Stimulated activated CD8-positive, alpha-beta memory T cell treated with anti-CD3 and anti-CD28 coated beads, Interleukin-4, amount 100 ng/mL, for 1 hour (primary cell): ENCODE measurements at places on chromosomes 13 and 19.

DNA sequence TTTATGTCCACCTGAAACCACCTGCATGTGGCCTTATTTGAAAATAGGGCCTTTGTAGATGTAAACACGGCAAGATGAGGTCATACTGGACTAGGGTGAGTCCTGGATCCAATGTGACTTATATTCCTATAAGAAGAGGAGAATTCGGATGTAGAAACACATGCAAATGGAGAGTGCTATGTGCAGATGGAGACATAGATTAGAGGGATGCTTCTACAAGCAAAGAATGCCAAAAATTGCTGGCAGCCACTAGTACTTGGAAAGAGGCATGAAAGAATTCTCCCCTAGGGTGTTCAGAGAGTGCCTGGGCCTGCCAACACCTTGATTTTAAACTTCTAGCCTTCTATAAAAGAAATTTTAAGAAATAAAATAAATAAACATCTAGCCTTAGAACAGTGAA is 226.1 kb downstream of the RFC3 start:
- DNase-seq = no peak

- no peak for DNase-seq
Measured at GRCh38 chr13:112876305-112877000, 92.6 kb upstream of the MCF2L start.

GRCh38 chr19:2333027-2333806 is 4.7 kb downstream of the SPPL2B start:
- DNase-seq = no peak

GRCh38 chr19:17420475-17420924 is 653 bp downstream of the MVB12A start:
- DNase-seq = no peak

- DNase-seq = no peak
Measured at GRCh38 chr13:75938811-75939560, 302.9 kb downstream of the LMO7 start.

- no peak for DNase-seq
Measured at GRCh38 chr13:110640591-110641029, 25.3 kb downstream of the NAXD start.

DNA sequence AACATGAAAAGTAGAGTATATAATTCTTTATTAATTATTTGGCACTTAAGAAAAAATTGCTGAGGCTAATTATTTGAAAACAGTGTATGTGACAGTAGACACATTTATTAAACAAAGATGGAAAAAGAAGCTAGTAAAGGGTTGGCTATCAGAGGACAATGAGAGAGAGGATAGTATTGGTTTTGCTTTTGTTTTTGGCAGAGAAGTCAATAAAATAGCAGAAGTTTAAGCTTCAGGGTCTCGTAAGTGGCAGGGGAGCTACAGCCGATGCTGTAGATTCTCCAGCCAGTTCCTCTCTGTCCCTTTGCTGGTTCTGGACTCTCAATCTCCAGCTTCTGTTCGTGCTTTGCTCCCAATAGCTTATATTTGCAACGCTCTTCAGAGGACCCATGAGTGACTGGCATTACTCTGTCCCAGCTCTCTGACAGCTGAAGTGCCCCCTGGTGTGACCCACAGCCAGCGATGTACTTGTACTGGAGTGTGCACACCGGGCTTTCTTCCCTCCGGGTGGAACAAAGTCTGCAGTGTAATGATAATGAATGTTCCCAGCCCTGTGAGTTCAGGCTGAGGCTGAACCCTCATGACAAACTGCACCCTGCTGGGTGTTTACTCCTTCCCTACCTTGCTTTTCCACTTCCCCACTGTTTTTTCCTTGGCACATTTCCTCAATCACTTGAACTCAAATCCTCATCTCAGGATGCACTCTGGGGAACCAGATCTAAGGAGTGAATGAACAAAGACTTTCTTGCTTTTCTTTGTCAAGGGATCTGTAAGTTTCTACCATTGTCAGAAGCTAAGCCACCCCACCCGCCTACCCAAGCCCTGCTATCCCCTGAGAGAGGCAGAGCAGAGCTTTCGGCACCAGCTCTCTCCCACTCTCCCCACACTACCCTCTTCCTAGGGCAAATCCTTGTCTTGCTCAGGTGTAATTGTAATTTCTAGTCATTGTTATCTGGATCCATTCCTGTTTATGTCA is 254.8 kb downstream of the LHFPL6 start:
- DNase-seq = no peak

GRCh38 chr19:1474011-1474764 is 4.8 kb downstream of the C19orf25 start:
- DNase-seq = no peak
